ENCODE measurements at places on chromosomes 3 and 15.

DNA sequence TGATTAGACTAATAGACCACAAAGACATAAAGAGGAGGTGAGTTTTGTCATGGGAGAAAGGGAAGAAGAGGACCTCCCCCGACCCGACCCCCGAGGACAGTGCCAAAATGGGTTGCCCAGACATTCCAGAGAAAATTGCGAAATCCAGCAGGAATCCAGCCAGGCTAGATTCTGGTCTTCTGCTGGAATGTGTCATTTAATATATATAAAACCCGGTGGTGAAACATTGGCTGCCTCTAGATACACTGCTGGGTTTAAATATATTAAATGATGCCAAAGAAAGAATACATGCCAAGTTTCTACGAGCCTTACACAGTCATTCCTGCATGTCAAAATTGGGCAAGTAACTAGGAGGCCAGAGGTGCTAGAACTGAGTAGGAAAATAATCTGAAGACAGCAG, 45.3 kb upstream of the SPESP1 start:
- DNase-seq = no peak

DNA sequence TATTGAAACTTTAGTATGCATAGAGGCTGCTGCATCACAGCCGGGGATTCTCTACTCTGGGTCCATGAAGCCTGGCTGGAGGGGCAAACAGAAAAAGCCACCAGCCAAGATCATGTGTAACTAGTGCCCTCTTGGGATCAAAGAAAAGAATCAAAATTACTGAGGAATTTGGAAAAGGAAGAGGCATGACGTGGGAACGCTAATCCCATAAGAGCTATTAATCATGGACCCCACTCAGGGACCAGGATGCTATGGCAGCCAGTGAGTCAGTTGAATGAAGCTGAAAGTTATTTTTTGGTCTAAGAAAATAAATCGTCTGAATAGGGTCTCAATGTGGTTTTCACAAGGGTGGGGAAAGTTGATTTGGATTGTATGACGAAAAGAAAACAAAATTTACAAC, 1165.1 kb downstream of the ROBO2 start:
- DNase-seq = no peak

- DNase-seq = no peak
Measured at GRCh38 chr3:187291001-187291511, 481 bp downstream of the MASP1 start.

GRCh38 chr15:90557186-90558084, 27.7 kb downstream of the CRTC3 start:
- DNase-seq = no peak

- DNase-seq = no peak
Measured at GRCh38 chr3:56205406-56205805, 262.9 kb downstream of the ERC2 start.
